T-cell (primary cell): ENCODE measurements at places on chromosomes 3 and 15. TPM values are rescaled to one million over a fixed set of nuclear protein-coding genes. Genes with fewer than 3 reads are reported as not detected.

The EIF4G1 gene
- total RNA-seq, result 290 TPM

The ZDHHC3 gene
- 42.2 TPM for total RNA-seq

The TRH gene
- total RNA-seq, result not detected

The VEPH1 gene
- total RNA-seq, result 0.33 TPM

The IQSEC1 gene
- total RNA-seq, result 73.7 TPM

The CTXND1 gene
- not detected for total RNA-seq

The ITIH1 gene
- total RNA-seq, result not detected

The MUC4 gene
- 0.07 TPM for total RNA-seq

The ZNF385D gene
- 0.38 TPM for total RNA-seq

The MAGI1 gene
- total RNA-seq, result 0.29 TPM

The NR2E3 gene
- not detected for total RNA-seq

The C3orf22 gene
- total RNA-seq, result not detected

The TMEM45A gene
- total RNA-seq, result 0.36 TPM

The POTEB3 gene
- total RNA-seq, result not detected

The KIF7 gene
- 0.26 TPM for total RNA-seq

The LDHAL6B gene
- total RNA-seq, result not detected

The AADACL2 gene
- total RNA-seq, result not detected

The CATSPER2 gene
- 6.6 TPM for total RNA-seq

The FBXL2 gene
- total RNA-seq, result not detected

The GABRG3 gene
- not detected for total RNA-seq

The DGKG gene
- total RNA-seq, result not detected

The CLDND1 gene
- total RNA-seq, result 404 TPM

The EEFSEC gene
- 19.2 TPM for total RNA-seq

The TOMM70 gene
- total RNA-seq, result 33.9 TPM

The KLHL40 gene
- total RNA-seq, result not detected

The IMPG2 gene
- 0.57 TPM for total RNA-seq

The SLCO2A1 gene
- total RNA-seq, result 0.25 TPM

The SH3GL3 gene
- not detected for total RNA-seq

The GRAMD1C gene
- 1.9 TPM for total RNA-seq

The ZNF620 gene
- total RNA-seq, result 3.1 TPM

The CAV3 gene
- total RNA-seq, result not detected

The ZIC1 gene
- total RNA-seq, result not detected

The GLDN gene
- total RNA-seq, result not detected

The HSPBAP1 gene
- total RNA-seq, result 19.9 TPM

The STX19 gene
- not detected for total RNA-seq

The BBS4 gene
- 16.6 TPM for total RNA-seq

The TMCO5A gene
- total RNA-seq, result not detected

The CHDH gene
- total RNA-seq, result 0.72 TPM

The SCN5A gene
- total RNA-seq, result 0.47 TPM

The ASB14 gene
- not detected for total RNA-seq

The IL16 gene
- 160 TPM for total RNA-seq

The ADAMTS9 gene
- not detected for total RNA-seq

The PPARG gene
- 0.63 TPM for total RNA-seq

The ZNF774 gene
- total RNA-seq, result 0.70 TPM

The SECISBP2L gene
- 62.5 TPM for total RNA-seq

The MTHFS gene
- total RNA-seq, result 17.0 TPM

The NPAP1 gene
- total RNA-seq, result not detected

The FILIP1L gene
- total RNA-seq, result 0.32 TPM

The PRTG gene
- total RNA-seq, result not detected

The FEZF2 gene
- total RNA-seq, result not detected

The AGBL1 gene
- total RNA-seq, result not detected

The GOLGA8J gene
- not detected for total RNA-seq

The SLC22A13 gene
- total RNA-seq, result 0.35 TPM

The JMJD7 gene
- total RNA-seq, result 55.5 TPM

The LINGO1 gene
- not detected for total RNA-seq
